ENCODE measurements at places on chromosomes 7 and 10.

DNA sequence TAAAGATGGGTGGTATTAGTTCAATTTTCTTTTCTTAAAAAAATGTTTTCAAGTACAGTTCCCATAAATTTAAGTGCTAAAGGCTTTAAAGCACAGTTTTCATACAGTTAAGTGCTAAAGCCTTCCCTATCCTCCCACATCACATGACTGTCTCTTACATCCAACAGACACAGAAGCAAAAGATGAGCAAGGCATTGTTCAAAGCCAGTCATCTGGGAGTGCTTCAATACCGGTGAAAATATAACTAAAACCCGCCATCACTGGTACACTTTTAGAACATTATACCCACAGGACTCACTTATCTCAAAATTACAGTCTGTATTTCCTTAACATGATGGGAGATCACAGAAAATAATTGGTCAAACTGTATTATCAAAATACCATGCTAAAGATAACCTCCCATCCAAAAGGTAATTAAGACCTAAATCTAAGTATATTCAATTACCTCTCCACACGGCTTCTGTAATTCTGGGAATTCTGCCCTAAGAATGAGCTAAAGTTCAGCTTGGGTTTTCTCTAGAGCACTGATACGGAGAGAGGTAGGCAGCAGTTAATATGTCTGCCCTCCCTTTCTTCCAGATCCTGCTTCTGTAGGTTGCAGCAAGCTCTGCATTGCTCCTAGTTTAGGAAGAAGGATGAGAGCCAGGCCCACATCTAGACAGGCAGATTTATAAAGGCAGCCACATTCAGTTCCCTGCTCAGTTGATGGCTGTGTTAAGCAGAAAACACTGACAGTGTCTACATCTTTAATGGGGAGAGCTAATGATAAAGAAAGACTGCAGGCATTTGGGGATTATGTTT is 474.8 kb upstream of the PFKP start:
- no peak for DNase-seq

DNA sequence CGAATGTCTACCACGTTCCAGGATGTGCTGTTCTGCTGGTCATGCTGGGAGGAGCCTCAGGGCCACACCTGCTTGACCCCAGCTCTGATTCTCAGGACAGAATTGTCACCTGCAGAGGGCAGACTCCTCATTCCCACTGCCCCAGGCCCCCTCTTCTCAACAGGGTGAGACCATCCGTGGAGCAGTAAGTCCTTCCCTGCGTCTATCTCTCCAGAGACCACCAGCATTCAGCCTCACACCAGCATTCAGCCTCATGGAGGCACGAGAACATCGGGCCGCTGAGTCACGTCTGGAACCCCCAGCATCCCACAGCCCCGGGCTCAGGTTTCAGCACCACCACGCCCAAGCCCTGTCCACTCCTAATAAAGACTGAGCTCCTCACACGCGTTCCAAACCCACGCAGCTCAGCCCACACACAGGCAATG is 273.4 kb downstream of the DIP2C start:
- DNase-seq: no peak

DNA sequence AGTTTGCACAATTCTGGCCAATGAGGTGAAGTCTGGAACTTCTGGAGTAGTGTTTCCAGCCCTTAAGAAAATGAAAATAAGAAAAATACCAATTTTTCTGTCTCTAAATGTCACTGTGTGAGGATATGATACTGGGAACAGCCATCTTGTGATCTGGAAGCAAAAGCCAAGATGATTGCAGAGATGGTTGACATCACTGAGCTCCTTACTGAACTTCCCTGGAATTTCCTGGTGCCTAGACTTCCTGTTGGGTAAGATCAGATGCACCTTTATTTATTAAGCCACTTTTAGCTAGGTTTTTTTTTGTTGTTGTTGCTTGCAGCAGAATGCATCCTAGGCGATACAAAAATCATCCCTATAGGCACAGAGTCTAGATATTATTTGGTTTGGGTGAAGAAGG is 27.3 kb upstream of the INHBA start:
- no peak for DNase-seq

DNA sequence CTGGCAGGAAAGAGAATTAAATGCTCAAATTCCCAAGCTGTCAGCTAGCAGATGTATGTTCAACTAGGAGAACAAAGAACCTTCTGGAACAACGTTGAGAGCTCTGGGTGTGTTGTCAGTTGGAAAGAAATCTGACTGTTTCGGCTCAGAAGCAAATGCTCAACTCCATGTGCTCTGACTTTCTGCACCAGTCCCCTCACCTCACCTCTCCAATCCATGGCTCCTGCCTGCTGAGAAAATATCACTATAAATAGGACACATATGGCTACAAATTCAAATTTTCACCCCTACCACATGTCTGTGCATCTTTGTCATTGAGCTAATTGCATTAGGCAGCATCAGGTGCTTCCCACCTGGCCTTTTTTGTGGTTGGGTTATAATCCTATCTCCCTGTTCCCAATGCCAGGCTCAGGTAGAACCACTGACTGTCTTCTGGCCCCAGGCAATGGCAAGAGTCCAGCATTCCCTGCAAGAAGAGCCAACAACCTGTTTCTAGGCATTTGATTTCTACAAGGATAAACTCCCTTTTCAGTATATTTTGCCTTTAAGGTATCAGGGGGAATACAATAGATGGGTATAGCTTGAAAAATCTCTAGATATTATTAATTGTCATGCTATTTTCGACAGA is 142.6 kb upstream of the LSM8 start:
- no peak for DNase-seq

All from upper lobe of right lung (tissue), 1 donor.